ENCODE measurements at places on chromosomes 2 and 18. TPM values are rescaled to one million over a fixed set of nuclear protein-coding genes. Genes with fewer than 3 reads are reported as not detected.

GRCh38 chr18:64372850-64373249 is 224.0 kb upstream of the LINC00305 start:
- DNase-seq, result no peak

DNA sequence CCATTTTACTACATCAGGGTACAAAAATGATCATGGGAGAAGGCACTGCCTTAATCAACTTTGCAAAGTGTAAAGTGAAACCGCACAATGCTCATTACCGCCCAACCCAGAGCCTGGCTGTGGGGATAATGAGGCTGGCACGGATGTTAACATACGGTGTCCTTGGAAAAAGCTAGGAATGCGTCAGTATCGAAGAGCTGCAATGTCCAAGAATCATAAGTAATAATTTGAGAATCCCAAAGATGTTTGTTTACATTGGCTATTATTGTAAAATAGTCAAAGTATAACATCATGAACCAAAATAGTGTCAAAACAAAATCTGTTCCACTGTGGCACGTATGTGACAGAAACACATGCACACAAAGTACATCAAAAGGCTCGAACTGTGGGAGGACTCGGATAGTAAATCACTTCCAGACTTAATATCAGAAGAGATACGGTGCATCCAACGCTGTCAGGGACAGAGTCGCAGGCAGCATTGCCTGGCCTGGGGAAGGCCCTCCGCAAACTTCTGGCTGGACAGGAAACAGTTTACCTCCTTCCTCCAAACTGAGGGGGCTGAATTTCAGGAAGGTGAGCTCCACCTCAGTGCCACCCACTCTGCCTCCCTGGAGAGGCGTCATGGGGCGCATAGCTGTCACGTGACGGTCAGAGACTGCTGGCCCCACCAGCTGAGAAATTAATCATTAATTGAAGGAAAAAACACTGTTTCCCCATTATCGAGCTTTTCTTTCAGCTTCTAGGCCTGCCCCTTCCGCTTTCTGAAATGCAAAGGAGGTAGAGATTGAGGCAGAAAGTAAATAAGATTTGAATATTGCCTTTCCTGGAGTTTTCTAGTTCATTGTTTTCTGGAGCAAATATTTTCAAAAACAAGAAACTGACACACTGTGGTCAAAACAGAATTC is 1.8 kb upstream of the ID2 start:
- DNase-seq, result peak; percentile 50

DNA sequence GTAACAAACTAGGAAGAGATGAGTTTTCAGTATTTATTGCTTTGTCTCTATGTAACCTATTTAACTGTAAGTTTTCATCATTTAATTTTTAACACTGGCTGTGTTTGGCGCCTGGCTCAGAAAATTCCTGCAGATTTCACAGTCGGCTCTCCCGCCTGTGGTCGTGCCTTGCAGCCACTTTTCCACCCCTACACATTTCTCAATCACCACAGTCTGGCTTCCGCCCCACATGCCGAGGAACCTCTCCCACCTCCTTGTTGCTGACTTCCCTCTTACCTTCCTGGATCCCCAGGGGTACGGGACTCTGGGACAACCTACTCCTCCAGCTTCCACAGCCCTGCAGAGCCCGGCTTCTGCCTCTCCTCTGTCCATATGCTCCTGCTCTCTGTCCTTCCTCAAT is 41.6 kb upstream of the MGAT4A start:
- DNase-seq, result no peak

GRCh38 chr2:150125708-150126107 is 361.8 kb downstream of the RND3 start:
- DNase-seq, result no peak

DNA sequence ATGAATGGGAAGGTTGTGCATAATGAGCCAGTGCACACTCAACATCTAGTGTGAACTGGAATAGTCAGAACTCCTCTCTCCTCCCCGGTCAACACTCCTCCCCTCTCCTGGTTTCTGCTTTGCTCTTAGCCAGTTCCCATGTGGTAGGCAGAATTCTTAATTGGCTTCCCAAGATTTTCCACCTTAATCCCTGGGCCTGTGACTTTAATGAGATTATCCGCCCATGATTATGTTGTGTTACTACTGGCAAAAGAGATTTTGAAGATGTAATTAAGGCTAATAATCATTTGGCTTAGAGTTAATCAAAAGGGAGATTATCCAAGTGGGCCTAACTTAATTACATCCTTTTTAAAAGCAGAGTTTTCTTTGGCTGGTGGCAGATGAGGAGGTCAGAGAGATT is 34.2 kb upstream of the REV1 start:
- no peak for DNase-seq

Gene LRATD1
- polyA plus RNA-seq, result 10.9 TPM

Gene RGPD3
- 0.11 TPM for polyA plus RNA-seq

DNA sequence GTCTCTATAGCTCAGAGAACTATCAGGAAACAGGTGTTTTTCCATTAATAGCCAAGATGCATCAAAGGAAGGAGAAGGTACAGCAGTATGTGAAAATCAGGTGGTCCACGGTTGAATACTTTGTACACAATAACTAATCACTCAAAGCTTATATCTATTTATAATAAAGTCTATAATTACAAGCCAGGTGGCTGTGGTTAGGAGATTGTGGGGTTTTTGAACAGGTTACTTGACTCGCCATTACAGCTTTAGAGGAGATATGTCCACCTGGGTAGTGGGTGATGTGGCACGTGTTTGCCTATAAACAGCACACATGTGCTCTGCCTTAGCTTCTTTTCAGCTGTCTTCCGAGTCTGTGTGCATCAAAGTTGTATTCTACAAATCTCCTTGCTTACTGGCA is 892.2 kb upstream of the ZEB2 start:
- DNase-seq, result no peak

DNA sequence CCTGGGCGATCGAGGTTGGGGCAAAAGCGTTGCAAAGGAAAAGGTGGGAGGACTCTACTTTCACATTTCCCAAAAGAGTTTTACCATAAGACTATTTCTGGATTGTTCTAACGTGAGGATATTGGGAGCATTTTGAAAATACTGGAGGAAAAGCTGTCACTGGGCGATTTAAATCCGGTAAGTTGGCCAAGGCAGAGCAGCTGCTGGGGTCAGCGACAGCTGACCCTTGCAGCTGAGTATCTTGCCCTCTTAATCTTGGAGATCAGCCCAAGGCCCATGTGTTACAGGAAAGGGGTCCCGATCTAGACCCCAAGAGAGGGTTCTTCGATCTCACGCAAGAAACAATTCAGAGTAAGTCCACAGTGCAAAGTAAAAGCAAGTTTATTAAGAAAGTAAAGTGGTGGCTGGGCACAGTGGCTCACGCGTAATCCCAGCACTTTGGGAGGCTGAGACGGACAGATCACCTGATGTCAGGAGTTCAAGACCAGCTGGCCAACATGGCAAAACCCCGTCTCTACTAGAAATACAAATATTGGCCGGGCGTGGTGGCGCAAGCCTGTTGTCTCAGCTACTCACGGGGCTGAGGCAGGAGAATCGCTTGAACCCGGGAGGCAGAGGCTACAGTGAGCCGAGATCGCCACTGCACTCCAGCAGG is 964 bp upstream of the ST3GAL5 start:
- no peak for DNase-seq

Gene EMILIN1
- 43.1 TPM for polyA plus RNA-seq

DNA sequence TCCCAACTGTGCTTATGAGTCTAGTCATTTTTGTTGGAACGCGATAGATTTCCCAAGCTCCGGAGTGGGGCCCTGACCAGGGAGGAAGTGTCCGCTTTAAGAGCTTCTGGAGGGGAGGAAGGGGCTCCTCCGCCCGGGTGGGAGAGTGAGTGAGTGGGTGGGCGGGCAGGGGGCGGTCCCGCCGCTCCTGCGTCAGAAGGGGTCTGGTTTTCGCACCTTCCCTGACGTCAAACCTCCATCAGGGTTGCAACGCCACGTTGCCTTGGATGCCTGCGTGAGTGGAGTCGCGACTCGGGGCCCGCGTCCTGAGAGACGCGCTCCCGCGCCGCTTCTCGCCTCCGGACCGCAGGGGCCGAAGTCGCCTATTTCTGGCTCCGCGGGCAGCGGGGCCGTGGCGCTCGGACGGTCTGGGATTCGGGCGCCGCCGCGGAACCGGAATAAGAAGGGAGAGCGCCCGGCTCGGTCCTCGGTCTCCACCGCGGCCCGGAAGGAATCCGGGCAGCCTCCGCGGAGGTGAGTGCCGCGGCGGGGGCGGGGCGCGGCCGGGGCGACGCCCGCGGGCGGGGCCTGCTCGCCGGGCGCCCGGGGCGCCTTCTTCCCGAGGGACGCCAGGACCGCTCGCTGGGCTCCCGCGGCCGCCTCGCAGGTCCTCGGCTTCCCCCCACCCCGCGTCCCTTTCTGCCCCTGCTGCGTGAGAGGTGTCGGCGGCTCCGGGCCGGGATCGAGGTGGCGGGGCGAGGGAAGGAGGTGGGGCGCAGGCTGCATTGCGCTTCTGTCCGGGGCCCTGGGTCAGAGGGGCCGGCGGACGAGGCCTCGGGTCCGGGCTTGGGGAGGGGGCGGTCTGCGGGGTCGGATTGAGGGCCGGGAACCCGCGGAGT is at the start of gene ZDBF2:
ZDBF2 (plus strand) TSS at position 230 of the 878 bp plus-strand sequence. CDS start 7,187 bp downstream, outside the sequence.
- peak; percentile 71 for DNase-seq

DNA sequence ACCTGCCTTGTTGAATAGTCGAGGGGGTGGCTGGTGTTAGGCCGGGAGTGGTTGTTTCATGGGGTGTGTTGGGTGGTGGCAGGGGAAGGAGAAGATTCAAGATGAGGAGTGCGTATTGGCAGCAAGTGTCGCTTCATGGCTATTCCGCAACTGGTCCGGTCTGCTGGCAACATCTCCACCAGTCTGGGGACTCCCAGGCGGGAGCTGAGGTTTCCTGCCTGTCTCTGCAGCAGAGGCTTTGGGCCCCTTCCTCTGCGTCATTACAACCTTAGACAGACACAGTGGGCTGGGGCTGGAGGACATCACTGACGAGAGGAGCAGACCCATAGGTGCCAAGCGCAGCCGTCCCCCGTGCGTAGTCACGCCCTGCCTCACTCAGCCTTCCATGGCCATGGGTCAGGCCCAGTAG is 64.0 kb upstream of the MCFD2 start:
- DNase-seq, result no peak

Gene FRZB
- 9.5 TPM for polyA plus RNA-seq

Gene PLCD4
- polyA plus RNA-seq, result 26.0 TPM

DNA sequence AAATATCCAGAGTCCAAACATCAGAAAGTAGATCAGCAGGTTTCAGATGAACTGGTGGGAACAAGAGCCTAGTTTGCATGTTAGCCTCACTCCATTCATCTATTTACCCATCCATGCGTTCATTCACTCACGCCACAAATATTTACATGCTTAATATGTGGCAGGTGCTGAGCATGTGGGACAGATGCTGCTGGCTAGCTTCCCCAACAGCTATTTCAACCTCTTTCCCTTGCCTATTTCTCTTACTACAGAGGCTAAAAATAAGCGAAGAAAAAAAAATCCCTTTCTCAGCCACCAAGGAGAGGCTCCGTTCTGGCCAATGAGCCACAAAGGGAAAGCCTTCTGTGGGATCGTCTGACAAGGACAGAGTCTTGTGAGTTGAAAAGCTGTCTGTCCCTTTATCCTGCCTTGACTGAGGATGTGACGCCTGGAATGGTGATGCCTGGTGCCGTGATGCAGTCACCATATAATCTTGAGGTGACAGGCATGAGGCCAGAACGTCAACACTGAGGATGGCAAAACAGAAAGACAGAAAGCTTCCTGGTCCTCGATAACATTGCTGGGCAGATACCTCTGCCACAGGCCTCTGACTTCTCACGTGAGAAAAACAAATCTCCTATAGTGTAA is 78.2 kb downstream of the KCTD1 start:
- no peak for DNase-seq

DNA sequence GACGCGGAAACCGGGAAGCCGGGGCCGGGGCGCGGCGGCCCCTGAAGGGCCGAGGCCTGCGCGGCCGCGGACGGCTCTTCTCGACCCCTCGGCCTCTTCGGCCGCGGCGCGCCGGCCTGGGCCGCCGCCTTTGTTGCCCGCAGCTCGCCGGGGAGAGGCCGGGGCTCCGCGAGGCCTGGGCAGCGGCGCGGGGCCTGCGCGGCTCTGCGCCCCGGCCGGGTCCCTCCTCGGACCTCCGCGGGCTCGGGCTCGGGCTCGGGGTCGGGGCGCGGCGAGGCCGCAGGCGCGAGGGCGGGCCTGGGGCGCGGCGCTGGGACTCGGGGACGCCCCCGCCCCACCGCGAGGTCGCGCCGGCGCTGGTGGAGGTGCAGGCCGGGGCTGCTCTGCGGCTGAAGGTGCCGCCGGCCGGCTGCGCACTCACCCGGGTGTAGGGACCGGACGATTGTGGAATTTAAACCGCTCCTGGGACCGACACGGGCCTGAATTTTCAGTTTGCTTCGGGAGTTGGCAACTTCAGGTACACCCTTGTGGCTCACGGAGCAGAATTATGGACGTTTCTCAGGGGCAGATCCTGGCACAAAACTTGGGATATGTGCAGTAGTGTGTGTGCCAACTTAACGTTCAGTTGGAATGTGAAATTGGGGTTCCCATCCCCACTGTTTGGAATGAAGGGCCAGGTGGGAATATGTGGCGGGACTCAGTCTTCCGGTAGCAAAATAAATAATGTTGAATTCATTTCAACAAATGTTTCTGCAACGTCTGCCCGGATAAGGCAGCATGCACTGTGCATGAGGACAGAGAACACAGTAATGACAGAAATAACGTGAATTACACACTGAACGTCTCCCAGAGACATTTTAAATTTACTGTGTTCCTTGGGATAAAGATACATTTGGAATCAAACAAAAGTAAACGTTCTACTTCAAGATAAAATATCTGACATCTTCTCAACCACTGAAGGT is 787 bp downstream of the SOCS6 start:
- peak; percentile 24 for DNase-seq

- DNase-seq, result no peak
These were observed 1.3 kb downstream of the INPP4A start for GRCh38 chr2:98445683-98446581.

GRCh38 chr2:138267902-138268254 is 233.7 kb upstream of the SPOPL start:
- no peak for DNase-seq

DNA sequence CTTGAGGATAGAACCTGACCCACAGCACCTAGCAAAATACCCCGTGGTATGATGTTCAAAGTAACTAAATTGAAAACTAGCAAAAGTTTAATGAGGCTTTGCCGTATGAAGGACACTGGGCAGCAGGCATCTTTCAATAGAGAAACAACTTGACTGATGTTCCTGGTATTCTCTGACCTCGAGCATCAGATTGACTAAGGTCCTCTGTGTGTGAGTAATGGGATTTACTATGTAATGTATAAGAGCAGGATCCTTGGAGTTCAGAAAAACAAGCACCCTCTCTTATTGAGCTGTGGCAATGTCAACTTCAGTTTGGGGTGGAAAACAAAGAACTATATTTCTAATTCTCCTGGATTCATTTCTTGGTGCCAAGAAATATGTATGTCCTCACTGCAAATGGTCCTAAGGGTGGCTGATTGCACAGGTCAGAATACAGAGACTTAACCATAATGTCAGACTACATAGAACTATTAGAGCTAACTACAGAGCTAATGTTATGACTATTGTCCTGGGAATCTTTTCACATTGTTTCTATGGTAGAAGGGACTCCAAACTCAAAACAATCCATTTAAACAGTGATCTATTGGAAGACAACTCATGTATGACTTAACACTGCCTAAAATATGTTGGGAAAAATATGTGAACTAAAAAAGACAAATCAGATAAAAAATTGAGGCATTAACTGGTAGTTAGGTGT is 4.4 kb downstream of the TNFAIP6 start:
- peak; percentile 55 for DNase-seq

Gene LYPD6B
- not detected for polyA plus RNA-seq

GRCh38 chr2:209519271-209519670 is 95.4 kb downstream of the MAP2 start:
- DNase-seq, result no peak

- no peak for DNase-seq
These were observed 543.5 kb upstream of the HNMT start for GRCh38 chr2:137420744-137421143.
